Upper lobe of right lung (tissue), 1 donor: ENCODE measurements at places on chromosomes 12 and 14. TPM values are rescaled to one million over a fixed set of nuclear protein-coding genes. Genes with fewer than 3 reads are reported as not detected.
A peak's percentile ranks its signal among the peaks of the same experiment; 100 is the strongest.

DNA sequence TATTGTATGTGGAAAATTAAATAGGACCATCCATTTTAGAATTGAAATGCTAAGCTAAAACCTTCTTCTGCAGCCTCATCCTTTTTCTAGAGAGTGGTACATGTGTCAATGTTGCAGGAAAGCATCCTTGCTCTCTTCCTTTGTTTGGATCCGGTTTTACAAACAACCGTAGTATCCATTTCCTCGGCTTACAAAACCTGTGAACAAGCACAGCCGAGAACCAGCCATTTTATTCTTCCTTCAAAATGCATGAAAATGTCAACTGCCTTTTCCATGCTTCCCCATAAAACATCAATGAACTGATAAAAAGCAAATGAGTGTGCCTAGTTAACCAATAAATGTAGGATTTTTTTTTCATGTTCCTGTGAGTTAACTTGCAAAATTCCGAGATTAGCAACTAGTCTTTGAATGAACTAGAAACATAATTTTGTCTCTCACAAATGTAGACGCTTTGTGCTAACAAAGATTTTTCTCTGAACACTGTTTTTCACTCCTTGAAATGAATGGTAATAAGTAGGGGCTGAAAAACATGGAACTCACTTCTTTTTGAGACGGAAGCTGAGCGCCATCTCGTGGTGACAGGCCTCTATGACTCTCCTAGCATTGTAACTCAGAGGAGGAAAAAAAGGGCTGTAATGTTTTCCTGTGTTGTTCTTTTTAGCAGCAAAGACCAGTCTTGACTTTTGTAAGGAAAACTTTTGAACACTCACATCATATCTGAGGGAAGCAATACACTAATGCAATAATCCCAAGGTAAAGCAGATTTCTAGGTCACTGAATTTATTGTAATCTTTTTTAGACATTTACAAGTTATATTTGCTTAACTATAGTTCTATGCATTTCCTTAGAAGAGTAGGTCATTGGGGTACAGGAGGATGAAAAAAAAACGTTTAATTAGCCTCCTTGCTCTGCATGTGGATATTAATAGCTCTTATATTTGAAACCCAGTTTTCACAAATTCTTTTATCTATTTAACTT is 157.4 kb upstream of the FOXG1 start:
- H3K36me3 ChIP-seq, result no peaks in the 10 kb centered on the region
- H3K4me3 ChIP-seq, result no peak overlapping the region
- H3K27me3 ChIP-seq, result no peaks in the 10 kb centered on the region
- no peak overlapping the region for H3K27ac ChIP-seq

GRCh38 chr12:21451529-21451928 is 14.1 kb downstream of the PYROXD1 start:
- H3K36me3 ChIP-seq, result peaks cover 93% of the 10 kb centered on the region
- H3K4me3 ChIP-seq, result no peak overlapping the region
- no peak overlapping the region for H3K27ac ChIP-seq
- H3K27me3 ChIP-seq, result no peaks in the 10 kb centered on the region
- no peaks in the 10 kb centered on the region for H3K4me1 ChIP-seq
- no peak for DNase-seq

DNA sequence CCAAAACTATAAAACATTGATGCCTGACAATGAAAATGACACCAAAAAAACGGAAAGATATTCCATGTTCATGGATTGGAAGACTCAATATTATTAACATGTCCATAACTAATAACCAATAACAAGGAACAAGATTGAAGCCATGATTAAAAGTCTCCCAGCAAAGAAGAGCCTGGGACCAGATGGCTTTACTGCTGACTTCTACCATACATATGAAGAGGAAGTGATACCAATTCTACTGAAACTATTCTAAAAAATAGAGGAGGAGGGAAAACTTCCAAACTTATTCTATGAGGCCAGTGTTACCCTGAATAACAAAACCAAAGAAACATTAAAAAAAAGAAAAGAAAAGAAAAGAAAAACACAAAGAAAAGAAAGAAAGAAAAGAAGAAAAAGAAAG is 54.6 kb upstream of the ATF7IP start:
- H3K4me3 ChIP-seq, result no peak overlapping the region
- no peaks in the 10 kb centered on the region for H3K36me3 ChIP-seq
- H3K4me1 ChIP-seq, result no peaks in the 10 kb centered on the region
- H3K27me3 ChIP-seq, result no peaks in the 10 kb centered on the region
- no peak overlapping the region for H3K27ac ChIP-seq
- DNase-seq, result no peak

GLIPR1L1 gene
- total RNA-seq, result not detected

- no peaks in the 10 kb centered on the region for H3K36me3 ChIP-seq
- H3K27me3 ChIP-seq, result no peaks in the 10 kb centered on the region
- no peaks in the 10 kb centered on the region for H3K4me1 ChIP-seq
- DNase-seq, result no peak
These were observed 88.4 kb downstream of the MYF5 start for GRCh38 chr12:80805106-80805505.

DNA sequence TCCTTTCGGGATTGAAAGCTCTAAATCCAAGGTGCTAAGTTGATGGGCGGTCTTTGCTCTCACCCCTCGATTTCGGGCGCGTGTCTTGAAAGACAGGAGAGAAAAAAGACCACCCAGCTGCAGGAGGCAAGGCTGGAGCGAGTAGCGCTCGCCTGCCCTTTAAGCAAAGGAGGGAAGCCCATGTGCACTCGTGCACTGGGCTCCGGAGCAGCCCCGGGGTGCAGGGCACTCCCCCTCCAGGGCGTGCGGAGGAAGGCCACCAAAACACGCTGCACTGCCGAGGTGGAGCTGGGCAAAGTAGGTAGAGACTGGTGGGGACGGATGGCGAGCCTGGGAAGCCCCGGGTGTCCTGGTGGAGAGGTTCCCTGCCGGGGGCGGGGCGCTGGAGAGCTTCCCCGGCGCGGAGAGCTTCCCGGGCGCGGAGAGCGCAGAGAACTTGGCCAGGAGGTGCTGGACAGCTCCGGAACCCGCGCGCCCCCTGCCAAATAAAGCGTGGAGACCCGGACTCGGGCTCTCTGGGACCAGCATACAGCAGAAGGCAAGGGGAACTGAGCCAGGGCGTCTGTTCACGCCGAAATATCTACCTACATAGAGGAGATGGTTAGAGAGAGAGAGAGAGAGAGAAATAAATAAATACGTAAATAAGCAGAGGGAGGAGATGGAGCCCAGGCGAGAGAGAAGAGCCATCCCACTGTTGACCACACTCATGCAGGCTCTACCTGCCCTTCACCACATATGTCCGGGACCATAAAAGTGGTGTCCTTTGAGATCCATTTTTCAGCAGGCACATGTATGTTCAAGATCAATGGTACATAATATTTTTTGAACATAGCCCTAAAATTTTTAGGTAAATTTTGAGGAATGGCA is 662 bp upstream of the NELL2 start:
- peaks cover 54% of the 10 kb centered on the region for H3K27me3 ChIP-seq
- no peaks in the 10 kb centered on the region for H3K36me3 ChIP-seq
- H3K4me3 ChIP-seq, result peak overlapping the region; percentile 54
- H3K4me1 ChIP-seq, result peaks cover 15% of the 10 kb centered on the region

DNA sequence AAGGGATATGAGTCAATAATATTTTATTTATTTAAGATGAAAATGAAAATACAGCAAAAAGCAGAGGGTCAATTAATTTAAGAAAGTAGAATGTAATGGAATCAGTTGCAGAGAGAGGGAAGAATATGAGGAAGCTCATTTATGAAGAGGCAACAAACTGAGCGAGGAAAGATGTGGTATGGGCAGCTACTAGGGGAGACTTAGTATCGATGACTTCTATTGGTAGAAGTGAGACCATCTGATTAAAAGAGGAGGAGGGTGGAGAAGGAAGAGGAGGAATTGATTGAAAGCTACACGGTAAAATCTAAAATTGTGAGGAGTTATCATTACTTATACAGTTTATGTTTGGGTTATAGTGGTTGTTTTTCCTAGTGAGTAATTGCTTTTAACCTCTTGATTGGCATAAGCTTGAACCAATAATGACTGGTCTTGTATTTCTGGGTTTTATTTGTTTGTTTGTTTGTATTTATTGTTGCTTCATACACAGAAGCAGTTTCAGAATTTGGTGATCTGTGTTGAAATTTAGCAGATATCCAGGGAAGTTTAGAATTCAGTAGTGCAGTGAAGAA is 121.0 kb downstream of the LRRIQ1 start:
- no peak overlapping the region for H3K4me3 ChIP-seq
- H3K27ac ChIP-seq, result no peak overlapping the region
- no peaks in the 10 kb centered on the region for H3K36me3 ChIP-seq

DNA sequence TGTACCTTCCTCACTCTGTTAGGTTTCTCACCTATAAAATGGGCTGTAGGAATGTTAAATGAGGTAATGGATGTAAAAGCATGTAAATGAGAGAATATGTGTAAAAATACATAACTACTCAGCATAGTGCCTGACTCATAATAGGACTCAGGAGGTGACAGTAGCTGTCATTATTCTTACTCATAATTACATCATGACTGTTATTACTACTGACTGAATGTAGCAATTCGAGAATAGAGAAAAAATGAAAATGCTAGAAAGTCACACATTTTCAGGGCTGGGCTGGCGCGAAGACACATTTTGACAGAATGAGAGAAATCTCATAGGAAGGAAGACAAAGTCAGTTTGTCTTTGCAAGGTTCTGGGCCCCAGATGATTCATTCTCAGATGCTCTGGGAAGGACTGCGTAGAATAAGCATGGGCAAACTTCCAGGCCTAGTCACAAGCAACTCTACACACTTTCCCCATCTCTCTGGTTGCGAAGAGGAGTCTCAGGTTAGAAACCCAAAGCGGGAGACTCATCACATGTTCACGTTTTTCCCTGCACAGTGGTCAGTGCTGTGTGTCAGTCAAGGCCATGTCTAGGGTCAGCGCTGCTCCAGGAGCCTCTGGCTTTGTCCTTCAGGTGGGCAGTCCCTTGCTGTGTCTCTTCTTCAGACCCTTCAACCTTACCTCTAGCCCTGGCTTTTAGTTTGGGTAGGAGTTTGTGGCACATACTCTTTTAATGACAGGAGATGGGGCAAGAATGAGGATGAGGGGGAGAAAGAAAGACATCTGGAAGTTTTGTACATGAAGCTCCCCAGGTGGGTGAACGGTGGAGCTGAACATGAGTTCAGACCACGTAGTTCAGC is 8.4 kb downstream of the GPRC5A start:
- peak overlapping the region; percentile 32 for H3K27ac ChIP-seq
- no peaks in the 10 kb centered on the region for H3K27me3 ChIP-seq
- no peaks in the 10 kb centered on the region for H3K36me3 ChIP-seq
- no peak for DNase-seq
- H3K4me1 ChIP-seq, result peaks cover 21% of the 10 kb centered on the region

DNA sequence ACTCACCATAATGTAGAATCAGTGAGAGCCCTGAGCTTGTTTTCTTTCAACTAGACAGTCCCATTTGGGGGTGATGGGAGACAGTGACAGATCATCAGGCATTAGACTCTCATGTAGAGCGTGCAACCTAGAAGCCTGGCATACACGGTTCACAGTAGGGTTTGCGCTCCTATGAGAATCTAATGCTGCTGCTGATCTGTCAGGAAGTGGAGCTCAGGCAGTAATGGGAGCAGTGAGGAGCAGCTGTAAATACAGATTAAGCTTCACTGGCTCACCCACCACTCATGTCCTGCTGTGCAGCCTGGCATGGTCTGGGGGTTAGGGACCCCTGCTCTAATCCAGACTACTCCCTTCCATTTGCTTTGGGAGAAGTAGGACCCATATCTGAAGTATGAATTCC is 55.6 kb downstream of the FNTB start:
- H3K4me3 ChIP-seq, result no peak overlapping the region
- DNase-seq, result no peak
- H3K36me3 ChIP-seq, result peaks cover 17% of the 10 kb centered on the region
- no peak overlapping the region for H3K27ac ChIP-seq
- H3K4me1 ChIP-seq, result peaks cover 4% of the 10 kb centered on the region
- no peaks in the 10 kb centered on the region for H3K27me3 ChIP-seq

- no peak overlapping the region for H3K4me3 ChIP-seq
- DNase-seq, result no peak
- no peaks in the 10 kb centered on the region for H3K4me1 ChIP-seq
- peaks cover 9% of the 10 kb centered on the region for H3K27me3 ChIP-seq
- no peak overlapping the region for H3K27ac ChIP-seq
These were observed 43.2 kb upstream of the FBRSL1 start for GRCh38 chr12:132446633-132447326.

GRCh38 chr12:67540920-67541624 is 107.5 kb upstream of the DYRK2 start:
- no peak for DNase-seq
- H3K4me1 ChIP-seq, result no peaks in the 10 kb centered on the region
- no peak overlapping the region for H3K4me3 ChIP-seq
- H3K36me3 ChIP-seq, result no peaks in the 10 kb centered on the region

GSG1 gene
- not detected for total RNA-seq

DNA sequence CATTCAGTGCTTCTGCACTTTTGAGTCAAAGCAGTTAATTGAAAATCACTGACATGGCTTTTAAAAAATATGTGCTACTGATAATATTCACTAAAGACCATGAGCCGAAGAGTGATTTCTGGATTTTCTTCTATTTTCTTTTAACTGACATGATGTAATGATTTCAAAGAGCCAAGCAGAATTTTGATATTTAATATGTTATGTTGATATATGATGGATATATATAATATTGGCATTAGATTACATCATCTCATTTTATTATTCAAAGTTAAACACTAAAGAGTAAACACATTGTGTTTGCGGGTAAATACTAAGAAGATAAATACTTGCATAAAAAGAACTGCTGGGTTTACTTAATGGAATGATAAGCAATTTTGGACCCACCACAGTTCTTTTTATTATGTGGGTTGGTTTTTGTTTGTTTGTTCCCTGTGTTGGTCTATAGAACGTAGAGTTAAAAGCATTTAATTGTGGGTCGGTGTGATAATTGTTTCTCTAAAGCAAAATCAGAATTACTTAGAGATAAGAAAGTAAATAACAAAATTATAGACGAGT is 692 bp downstream of the SPIC start:
- no peaks in the 10 kb centered on the region for H3K4me1 ChIP-seq
- H3K27me3 ChIP-seq, result no peaks in the 10 kb centered on the region
- no peak overlapping the region for H3K27ac ChIP-seq

GRCh38 chr12:87280356-87280755 is 748.8 kb downstream of the C12orf50 start:
- no peaks in the 10 kb centered on the region for H3K27me3 ChIP-seq
- no peak overlapping the region for H3K4me3 ChIP-seq
- no peaks in the 10 kb centered on the region for H3K4me1 ChIP-seq
- H3K27ac ChIP-seq, result no peak overlapping the region

GRCh38 chr12:8033153-8034044 is 883 bp downstream of the FOXJ2 start:
- peaks cover 7% of the 10 kb centered on the region for H3K36me3 ChIP-seq
- no peaks in the 10 kb centered on the region for H3K27me3 ChIP-seq

DNA sequence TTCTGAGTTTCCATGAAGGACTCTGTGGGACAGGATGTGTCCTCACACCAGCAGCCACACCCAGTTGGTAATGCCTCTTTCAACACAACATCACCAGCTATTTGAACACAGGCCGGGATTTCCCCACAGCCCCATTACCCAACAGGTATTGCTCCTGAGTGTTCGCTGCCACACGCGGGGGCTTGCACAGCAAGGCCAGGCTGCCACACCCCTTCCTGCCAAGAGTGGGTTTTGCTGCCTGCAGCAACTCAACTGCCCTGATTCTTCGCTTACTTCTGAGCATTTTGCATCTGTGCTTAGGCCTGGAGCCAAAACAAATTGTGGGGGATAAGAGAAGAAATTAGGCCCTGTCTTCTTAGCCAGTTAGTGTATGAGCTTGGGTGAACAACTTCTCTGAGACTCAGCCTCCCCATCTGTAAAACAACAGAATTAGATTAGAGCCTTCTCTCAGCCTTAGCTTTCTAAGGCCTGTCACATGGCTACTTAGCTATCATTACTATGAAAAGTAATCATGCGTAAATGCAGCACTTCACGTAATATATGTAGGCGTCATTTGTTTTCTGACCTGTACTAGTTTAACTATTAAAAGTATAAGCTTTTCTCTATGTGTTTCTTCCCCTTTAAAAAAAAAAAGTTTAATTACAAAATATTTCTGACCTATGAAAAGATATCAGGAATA is 20.0 kb downstream of the CKAP4 start:
- peaks cover 10% of the 10 kb centered on the region for H3K4me1 ChIP-seq
- H3K27me3 ChIP-seq, result no peaks in the 10 kb centered on the region
- H3K36me3 ChIP-seq, result no peaks in the 10 kb centered on the region
- peak; percentile 89 for DNase-seq
- no peak overlapping the region for H3K4me3 ChIP-seq
